Osteocyte (in vitro differentiated cells): ENCODE measurements at places on chromosomes 16 and 17. TPM values are rescaled to one million over a fixed set of nuclear protein-coding genes. Genes with fewer than 3 reads are reported as not detected.

- no peak for DNase-seq
These were observed 190.2 kb downstream of the PRKCA start for GRCh38 chr17:66492561-66493005.

DNA sequence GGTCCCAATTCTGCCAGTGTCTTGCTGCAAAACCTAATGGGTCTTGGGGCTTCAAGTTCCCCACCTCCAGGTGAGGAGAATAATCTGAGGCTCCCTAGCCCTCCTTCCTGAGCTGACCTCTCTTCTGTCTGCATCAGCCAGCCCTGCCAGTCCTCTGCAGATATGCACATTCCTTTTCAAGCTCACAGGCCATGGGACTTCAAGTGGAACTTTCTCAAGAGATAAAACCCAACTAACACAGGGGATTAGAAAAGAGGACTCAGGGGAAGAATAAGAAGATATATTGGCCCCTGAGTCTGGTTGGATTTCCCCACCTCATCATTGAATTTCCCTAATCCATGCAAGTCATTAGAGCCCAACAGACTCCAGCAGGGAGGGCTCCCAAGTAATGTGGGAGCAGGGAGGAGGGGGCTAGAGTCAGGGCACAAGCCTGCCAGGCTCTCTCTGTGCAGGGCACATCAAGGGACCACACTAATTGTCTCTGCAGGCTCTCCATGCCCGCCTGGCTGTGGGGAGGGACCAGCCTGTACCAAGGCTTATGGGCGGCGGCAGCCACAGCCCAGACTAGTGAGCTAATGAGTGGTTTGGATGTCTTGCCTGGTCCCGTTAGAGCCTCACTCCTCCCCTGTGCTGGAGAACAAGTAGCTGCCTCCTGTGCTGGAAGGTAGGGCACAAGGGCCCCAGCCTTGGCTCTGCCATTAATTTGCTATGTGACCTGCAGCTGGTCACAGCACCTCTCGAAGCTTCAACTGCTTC, 1.2 kb downstream of the KRT14 start:
- no peak for DNase-seq

- DNase-seq, result no peak
These were observed 14.8 kb upstream of the MTMR4 start for GRCh38 chr17:58529275-58529674.

- no peak for DNase-seq
These were observed 3.5 kb downstream of the G6PC1 start for GRCh38 chr17:42904110-42904469.

- no peak for DNase-seq
These were observed 6.0 kb downstream of the DOC2A start for GRCh38 chr16:30004811-30005242.

- no peak for DNase-seq
These were observed 37.2 kb downstream of the CCDC42 start for GRCh38 chr17:8707332-8708024.

DNA sequence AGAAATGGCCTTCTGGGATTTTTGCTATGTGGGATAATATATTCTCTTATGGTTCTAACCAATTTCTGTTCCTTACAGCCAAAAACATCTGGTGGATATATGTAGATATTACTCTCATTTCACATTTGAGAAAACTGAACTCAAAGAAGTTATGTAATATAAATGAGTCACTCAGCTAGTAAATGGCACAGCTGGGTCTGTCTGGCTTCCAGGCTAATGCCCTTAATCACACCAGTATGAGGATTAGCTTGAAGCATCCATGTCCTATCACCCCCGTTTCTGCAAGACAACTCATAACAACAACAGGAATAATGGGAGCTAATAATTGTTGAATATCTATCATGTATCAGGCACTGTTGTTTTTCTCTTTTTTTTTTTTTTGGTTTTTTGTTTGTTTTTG, 34.4 kb upstream of the USP7 start:
- no peak for DNase-seq

DNA sequence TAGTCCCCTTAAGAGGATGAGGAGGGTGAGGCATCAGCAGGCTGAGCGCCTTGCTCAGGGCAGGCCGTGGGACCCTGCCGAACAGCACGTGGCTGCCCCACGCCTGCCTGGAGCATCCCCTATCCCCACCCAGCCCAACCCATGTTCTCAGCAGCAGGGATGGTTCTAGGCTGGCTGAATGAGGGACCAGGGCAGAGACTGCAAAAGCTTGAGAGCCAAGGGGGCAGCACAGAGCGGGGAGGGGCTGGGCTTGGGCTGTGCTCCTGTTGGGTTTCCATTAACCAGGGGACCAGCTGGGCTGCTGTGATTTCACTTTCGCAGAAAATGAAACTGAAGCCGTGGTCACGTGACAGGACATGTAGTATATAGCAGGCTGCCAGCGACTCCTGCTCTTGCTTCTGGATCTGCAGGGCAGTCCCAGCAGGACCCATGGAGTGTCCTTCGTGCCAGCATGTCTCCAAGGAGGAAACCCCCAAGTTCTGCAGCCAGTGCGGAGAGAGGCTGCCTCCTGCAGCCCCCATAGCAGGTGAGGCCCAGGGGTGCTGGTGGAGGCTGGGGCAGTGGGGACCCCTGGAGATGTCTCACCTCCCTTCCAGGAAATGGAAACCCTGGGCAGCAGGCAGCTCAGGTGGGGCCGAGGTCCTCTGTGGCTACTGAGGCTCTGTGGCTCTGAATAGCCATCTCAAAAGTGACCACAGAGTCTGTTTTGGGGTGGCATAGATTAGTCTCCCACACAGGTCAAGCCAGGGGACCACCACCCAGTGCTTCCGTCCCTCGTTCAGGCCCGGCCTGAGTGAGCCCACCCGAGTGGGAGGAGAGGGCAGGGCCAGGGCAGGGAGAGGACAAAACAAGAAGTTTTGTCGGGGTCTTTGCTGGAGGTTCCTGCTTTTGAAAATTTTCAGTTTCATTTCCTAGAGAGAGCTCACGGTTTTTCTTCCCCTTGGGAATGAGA, 2.9 kb downstream of the RNF213 start:
- no peak for DNase-seq

GRCh38 chr17:10059684-10060211, 138.7 kb downstream of the GAS7 start:
- no peak for DNase-seq

DNA sequence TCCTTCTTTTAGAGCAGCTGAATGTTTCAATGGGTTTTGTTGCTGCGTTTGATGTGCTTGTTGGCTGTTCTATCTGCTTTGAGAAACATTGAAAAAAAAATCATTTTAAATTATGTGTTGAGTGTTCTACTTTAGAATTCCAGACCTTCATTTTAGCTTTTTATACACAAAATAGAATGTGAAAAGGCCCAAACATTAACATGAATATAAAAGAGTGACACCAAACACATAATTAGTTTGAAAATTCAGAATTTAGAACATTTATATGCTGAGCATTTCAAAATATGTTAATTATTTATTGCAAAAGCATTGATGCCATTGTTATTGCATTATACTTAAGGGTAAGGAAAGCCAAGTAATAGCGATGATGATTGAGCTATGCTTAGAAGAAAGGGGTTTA, 2.9 kb downstream of the NFAT5 start:
- no peak for DNase-seq

GRCh38 chr16:3152991-3153368, 18.2 kb downstream of the ZNF213 start:
- DNase-seq, result no peak

DNA sequence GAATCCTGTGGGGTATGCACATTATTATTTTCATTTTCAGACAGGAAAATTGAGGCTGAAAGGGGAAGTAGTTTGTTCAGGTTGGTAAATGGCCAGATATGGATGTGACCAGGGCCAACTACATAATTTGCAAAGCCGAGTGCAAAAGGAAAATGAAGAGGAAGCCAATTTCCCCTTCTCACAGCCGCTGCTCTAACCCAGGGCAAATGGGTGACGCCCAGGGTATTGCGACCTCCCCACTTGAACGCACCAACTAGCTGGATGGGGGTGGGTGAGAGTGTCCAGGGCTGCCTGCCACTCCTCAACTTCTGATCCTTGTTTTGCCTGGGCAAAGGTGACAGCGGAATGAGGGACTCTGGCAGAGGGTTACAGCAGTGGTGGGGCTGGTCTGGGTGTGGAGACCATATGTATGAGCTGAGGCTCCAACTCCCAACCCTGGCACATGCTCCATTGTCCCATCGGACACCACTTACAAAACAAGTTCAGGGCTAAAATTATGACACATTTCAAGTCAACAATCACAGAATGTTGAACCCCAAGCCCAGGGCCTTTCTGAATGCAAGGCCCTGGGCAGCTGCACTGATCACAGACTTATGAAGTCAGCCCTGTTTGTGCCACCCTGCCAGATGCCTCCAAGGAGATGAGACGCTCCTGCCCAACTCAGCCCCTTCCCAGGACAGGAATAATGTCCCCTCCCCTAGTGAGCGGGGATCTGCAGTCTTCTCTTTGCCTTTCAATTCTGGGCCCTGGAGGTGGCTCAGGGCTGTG, 1.7 kb downstream of the ANKRD40CL start:
- DNase-seq, result peak; percentile 60

GRCh38 chr16:17369421-17370222, 101.1 kb downstream of the XYLT1 start:
- DNase-seq, result no peak

GRCh38 chr17:27810902-27811557, 10.7 kb upstream of the NOS2 start:
- DNase-seq, result no peak

GRCh38 chr17:27878776-27879562, 14.2 kb downstream of the LYRM9 start:
- DNase-seq, result no peak

GRCh38 chr16:83231729-83232128, 576.0 kb upstream of the HSBP1 start:
- no peak for DNase-seq

- DNase-seq, result no peak
These were observed 12.9 kb downstream of the TRPV2 start for GRCh38 chr17:16428098-16428882.

- DNase-seq, result no peak
These were observed 11.8 kb downstream of the HMOX2 start for GRCh38 chr16:4487955-4488498.

- no peak for DNase-seq
These were observed 65.9 kb downstream of the KSR1 start for GRCh38 chr17:27522028-27522635.

- no peak for DNase-seq
These were observed 61.4 kb upstream of the PLCG2 start for GRCh38 chr16:81717662-81718189.

- no peak for DNase-seq
These were observed 25.9 kb downstream of the MYH3 start for GRCh38 chr17:10631048-10631700.

GRCh38 chr17:40347319-40348135, 17.0 kb downstream of the GJD3 start:
- no peak for DNase-seq

GRCh38 chr17:27975146-27976011, 67.1 kb upstream of the NLK start:
- DNase-seq, result no peak

DNA sequence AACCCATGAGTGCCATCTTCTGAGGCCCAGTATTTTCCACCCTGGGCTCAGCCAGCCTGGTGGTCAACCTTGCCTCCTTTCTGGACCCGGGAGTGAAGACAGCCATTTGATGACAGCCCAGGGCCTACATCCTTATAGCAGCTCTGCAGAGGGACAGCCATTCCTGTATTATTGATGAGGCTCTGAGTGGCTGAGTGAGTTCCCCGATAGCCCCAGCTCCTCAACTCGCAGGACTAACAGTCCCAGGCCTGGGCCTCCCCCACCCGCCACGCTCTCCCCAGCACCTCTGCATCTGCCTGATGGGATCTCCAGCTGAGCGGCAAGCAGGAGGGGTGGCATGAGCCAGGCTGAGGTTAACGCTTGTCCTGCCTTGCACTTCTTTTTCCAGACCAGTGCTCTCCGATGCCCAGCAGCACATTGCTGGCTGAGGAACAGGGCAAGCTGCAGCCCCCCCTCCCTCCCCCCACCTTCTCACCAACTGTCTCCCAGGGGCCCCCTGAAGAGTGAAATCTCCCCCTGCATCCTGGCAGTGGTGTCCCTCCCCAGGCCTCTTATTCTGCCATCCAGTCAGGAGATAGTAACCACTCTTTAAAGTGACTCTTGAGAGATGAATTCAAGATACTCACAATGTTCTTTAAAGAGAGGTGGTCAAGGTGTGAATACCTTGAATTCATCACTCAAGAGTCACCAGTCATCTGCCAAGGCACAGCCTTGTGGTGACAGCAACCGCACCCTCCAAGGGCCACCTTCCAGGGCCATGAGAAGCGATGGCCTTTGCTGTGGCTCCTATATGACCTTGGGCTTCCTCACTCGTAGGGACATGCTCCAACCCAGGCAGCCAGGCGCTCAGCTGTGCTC, 23.5 kb downstream of the CACNG5 start:
- DNase-seq, result no peak

DNA sequence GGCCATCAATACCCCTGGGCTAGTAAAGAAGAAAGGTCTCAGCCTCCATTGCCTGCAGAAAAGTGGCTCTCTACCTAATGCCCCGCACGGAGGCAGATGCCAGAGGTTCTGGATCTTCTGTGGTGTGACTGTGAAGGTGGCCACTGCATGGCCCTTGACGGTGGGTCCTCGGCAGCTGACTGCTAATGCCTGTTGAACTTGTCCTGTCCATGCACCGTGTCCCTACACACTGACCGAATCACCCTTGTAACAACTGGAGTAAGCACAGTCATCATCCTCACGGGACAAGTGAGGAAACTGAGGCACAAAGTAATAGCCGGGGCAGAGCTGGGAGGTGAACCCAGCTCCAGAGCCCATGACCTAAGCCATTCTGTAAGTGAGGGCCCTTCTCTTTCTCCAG, 48.8 kb downstream of the MYH11 start:
- DNase-seq, result no peak

DNA sequence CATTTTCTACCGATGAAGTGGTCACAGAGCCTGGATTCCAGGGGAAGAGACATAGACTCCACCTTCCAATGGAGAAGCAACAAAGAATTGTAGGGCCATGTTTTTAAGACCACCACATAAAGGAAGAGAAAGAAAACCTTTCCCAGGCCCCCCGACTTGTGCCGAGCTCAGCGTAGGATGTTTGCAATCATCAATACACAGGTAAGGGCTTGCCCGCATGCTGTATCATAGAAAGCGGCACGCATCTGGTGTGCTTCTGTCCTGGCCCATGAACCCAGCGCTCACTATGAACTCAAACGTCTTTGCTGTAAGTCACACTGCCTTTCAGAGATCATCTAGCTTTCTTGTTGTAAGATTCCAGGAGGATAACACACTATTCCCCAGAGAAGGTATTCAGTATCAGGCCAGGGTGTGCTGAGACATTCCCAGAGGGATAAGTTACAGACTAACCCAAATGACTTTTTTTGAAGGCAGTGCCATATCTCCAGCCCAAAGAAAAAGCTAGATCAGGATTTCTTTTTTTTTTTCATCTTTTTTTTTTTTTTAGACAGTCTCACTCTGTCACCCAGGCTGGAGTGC, 79.5 kb upstream of the RPL38 start:
- no peak for DNase-seq

GRCh38 chr16:67192781-67193361, 916 bp downstream of the E2F4 start:
- DNase-seq, result no peak

Gene TEX14
- total RNA-seq, result 0.13 and 0.27 TPM in 2 replicates

Gene TBC1D3D
- 0.63 and 0.91 TPM in 2 replicates for total RNA-seq

Gene CCL14
- total RNA-seq, result not detected in 2 replicates

Gene CES4A
- 3.3 and 3.8 TPM in 2 replicates for total RNA-seq

Gene DECR2
- total RNA-seq, result 23.4 and 23.9 TPM in 2 replicates

Gene SEZ6L2
- 17.6 and 19.3 TPM in 2 replicates for total RNA-seq

Gene TEDC2
- 4.4 and 6.7 TPM in 2 replicates for total RNA-seq

Gene ZNF423
- total RNA-seq, result 25.1 and 26.5 TPM in 2 replicates

Gene HID1
- 10.1 and 11.9 TPM in 2 replicates for total RNA-seq

Gene EVI2B
- total RNA-seq, result not detected in 2 replicates

Gene KRT39
- not detected in 2 replicates for total RNA-seq

Gene TNFSF13
- 1.3 and 1.5 TPM in 2 replicates for total RNA-seq

Gene CD68
- 1.1 TPM in 2 replicates for total RNA-seq

Gene IL21R
- total RNA-seq, result 0.34 and 0.40 TPM in 2 replicates

Gene PRAC1
- not detected in 2 replicates for total RNA-seq
